DMS53 (cell line): ENCODE measurements at places on chromosomes 3 and 15.

DNA sequence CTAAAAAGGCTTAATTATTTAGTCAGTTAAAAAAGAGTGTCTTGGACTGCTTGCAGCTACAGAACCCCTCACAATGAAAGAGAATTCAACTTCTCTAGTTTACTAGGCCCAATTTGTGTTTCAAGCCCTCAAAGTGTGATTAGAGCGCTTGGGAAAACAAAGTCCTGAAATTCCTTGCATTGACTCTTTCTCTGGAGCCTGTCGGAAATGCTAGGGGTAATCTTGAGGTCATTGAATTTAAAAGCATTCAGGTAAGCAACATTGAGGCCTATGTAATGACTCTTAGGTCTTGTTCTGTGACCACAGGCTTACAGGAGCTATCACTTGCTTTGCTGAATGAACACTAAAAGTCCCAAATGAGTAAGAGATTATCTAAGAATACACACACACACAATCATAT, 186.0 kb downstream of the NLGN1 start:
- DNase-seq: no peak

GRCh38 chr15:83794209-83794608, 140.3 kb downstream of the ADAMTSL3 start:
- no peak for DNase-seq

DNA sequence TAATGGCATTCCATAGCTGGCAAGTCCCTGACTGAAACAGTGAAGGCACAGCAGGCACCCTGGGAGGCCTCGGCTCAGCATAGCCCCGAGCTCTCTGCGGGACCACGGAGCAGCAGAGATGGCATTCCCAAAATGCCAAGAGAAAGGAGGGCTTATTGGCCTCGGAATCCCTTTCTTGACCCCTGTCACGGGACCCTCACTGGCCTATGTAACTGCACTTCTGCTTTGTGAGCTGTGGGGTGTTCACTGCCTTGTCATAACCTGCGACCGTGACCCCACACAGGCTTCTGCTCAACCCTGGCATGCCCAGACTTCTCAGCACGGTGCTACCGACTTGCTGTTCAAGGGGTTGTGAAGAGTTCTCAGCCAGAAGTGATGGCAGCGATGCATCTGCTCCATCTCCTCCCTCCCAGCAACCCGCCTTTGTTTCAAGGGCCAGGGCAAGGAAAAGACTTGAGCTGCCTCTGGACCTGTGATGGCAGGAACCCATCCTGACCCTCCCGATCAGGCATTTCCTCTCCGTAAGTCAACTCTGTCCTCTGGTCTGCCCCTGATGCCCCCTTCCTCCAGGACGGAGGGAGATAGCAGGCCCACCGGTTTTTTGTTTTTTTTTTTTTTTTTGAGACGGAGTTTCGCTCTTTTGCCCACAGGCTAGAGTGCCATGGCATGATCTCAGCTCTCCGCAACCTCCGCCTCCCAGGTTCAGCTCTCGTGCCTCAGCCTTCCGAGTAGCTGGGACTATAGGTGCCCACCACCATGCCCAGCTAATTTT, 30.5 kb downstream of the EHD4 start:
- no peak for DNase-seq

DNA sequence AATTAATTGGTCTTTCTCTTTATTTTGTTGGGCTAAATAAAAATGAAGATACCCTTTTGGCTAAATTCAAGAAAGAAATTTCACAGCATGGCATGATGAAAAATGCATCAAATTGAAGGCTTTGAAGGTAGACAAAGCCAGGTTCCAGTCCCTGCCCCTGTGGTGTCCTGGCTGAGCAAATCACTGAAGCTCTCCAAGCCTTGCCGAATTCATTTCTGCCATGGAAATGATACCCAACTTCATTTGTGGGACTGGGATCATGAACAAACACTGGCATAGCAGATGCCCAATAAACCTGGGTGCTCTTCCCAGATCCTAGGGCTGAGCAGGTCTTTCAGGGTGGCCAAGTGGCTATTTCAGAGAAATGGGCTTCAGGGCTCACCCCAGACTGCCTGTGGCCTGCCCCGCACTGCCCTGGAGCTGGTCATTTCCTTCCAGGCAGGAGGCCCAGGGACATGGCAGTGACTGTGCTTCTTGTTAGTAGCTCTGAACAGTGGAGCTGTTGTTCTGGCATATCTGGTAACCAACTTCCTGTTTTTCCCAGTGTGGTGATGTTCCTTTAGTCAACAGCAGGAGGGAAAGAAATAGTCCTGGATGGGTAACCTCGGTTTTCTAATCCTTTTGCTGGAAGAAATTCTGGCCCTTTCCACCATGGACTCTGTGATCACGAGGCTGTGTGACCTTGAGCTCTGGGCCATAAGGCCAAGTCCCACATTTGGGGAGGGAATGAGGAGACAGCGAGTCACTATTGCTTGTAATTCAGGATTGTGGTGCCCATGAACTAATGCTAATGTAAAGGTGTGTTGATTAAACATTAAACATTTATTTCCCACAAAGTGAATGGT, 47.6 kb downstream of the CTDSPL start:
- DNase-seq: no peak

DNA sequence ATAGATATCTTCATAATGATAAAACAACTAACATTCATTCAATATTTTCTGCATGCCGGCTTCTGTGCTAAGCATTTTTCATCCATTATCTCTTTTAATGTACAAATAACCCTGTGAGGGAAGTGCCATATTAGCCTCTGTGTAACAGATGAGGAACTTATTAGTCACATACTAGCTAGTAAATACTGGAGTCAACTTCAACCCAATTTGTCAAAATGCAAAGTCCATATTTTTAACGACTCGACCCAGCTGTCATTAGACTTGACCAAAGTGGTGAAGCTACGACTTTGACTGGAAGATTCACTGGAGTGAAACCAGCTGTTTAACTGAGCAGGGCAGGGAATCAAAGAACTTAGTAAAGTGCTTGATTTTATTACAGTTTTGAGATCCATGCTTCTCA, 41.6 kb downstream of the PARP15 start:
- DNase-seq: no peak

GRCh38 chr3:122427857-122428471, 12.1 kb upstream of the WDR5B start:
- DNase-seq: no peak

DNA sequence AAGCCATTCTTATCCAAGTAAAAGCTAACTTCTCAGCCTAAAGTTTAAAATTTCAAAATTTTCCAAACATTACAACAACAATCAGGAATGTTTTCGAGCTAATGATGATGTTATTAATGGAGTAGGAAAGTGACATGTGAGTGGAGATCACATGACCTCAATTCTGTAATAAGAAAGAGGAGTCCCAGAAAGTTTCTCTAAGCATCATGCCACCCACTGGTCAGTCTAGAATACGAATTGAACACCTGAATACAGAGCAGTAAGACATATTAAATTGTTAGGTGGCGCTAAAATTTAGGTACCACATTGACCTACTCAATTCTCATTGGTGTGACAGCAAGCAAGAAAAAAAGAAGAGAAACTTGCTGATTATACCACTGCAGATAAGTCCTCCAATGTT, 163.9 kb downstream of the DCLK3 start:
- DNase-seq: no peak

DNA sequence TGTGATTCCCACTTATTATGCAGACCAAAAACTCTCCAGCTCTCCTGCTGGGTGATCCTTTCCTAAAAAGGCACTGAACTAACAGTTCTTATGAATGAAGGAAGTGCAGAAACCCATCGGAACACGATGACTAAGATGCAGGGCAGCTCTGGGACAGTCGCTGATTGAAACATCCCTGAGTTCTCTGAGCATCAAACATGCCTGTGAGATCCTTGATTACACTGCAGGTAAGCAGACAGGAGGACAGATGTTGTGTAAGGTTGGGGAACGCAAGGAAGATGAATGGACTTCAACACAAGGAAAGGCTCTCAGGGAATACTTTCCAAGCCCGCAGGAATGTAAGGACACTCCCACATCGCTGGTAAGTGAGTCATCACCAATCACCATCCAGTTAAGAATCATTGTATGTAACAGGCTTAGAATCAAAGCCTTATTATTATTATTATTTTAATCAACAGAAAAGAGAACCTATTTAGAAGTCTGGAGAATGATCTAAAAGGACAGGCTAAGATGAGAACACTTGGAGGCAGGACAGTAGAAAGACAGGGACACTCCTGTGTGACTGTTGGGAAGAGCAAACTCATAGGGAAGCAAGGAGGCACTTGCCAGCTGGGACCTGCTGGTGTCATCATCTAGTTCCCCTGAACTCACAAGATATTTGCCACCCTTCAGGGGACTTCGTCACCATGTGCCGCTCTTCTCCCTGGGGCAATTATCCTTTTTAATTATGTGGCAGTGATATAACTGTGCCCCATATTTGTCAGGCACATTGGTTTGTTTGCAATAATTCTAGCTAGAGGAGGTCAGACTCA, 26.0 kb downstream of the TMEM158 start:
- no peak for DNase-seq

GRCh38 chr15:56608140-56608778, 125.0 kb downstream of the ZNF280D start:
- DNase-seq: no peak
